Smooth muscle cell of bladder (primary cell): ENCODE measurements at places on chromosomes 13 and 19. TPM values are rescaled to one million over a fixed set of nuclear protein-coding genes. Genes with fewer than 3 reads are reported as not detected.

The SIGLECL1 gene
- total RNA-seq, result not detected in 2 replicates

The SMAD9 gene
- total RNA-seq, result 7.4 and 10.3 TPM in 2 replicates

The FBXO27 gene
- total RNA-seq, result 2.0 and 5.5 TPM in 2 replicates

The CLDND2 gene
- 0.14 and 0.18 TPM in 2 replicates for total RNA-seq

The SIAH3 gene
- total RNA-seq, result not detected in 2 replicates

The CTXN1 gene
- total RNA-seq, result 0.85 and 1.9 TPM in 2 replicates

The ZNF880 gene
- total RNA-seq, result 33.1 and 37.4 TPM in 2 replicates

The EPSTI1 gene
- total RNA-seq, result 3.1 and 3.7 TPM in 2 replicates

The THAP8 gene
- total RNA-seq, result 1.8 and 4.3 TPM in 2 replicates

The KEAP1 gene
- total RNA-seq, result 81.9 and 97.7 TPM in 2 replicates

The GNA15 gene
- under 0.01 TPM in 1 of 2 replicates, not detected in the other for total RNA-seq

The RFX1 gene
- total RNA-seq, result 1.00 and 2.3 TPM in 2 replicates
